ENCODE measurements at places on chromosomes 3 and 15. TPM values are rescaled to one million over a fixed set of nuclear protein-coding genes. Genes with fewer than 3 reads are reported as not detected.

The WNT7A gene
- 0.99 TPM for total RNA-seq

The SUSD5 gene
- total RNA-seq = 1.7 TPM

The ABTB1 gene
- 15.9 TPM for total RNA-seq

The SPRED1 gene
- 36.7 TPM for total RNA-seq

The FAM43A gene
- 11.0 TPM for total RNA-seq

The CTXN2 gene
- total RNA-seq = 0.25 TPM

The ATP10A gene
- 0.18 TPM for total RNA-seq

GRCh38 chr15:95059346-95059905, 828.1 kb downstream of the MCTP2 start:
- no peak overlapping the region for H3K27ac ChIP-seq
- H3K4me3 ChIP-seq = no peak overlapping the region
- no peaks in the 10 kb centered on the region for H3K27me3 ChIP-seq
- no peaks in the 10 kb centered on the region for H3K4me1 ChIP-seq

GRCh38 chr15:70867911-70868467, 14.0 kb upstream of the LARP6 start:
- H3K4me3 ChIP-seq = no peak overlapping the region
- H3K4me1 ChIP-seq = peaks cover 35% of the 10 kb centered on the region
- H3K27ac ChIP-seq = peak overlapping the region; percentile 37

GRCh38 chr15:32781781-32782180, 64.0 kb downstream of the GREM1 start:
- H3K36me3 ChIP-seq = no peaks in the 10 kb centered on the region
- H3K27ac ChIP-seq = no peak overlapping the region
- no peak for DNase-seq
- H3K27me3 ChIP-seq = peaks cover 1% of the 10 kb centered on the region

DNA sequence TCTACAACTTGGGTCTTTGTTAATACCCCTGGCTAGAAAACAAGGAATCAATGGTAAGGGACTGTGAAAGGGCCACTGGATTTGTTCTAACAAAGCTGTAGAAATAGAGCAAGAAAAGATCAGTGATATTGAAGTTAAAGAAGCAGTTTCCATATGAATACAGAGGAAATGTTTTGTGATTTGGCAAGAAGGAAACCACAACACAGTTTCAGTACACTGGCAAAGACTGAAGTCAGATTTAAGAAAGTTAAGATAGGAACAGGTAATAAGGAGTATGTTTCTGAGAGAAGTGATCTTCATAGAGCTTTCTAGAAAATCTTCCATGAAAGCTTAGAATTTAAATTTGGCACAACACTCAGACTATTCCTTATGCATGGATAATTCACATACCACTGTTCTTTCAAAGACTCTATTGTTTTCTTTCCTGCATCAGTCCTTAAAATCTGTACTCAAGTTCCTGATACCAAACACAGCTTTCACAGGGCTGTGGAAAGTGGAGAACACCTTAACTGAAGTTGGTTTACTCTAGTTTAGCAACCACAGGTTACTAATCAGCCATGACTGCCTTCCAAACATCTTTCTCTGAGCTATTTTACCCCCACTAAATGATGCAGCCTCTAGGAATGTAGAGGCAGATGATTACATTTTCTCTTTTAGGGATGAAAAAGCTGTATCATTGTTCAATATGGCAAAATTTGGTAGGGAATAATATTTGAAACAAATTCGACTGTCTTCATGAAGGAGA, 32.4 kb upstream of the ALCAM start:
- H3K27ac ChIP-seq = no peak overlapping the region
- H3K4me1 ChIP-seq = no peaks in the 10 kb centered on the region
- H3K27me3 ChIP-seq = no peaks in the 10 kb centered on the region
- H3K4me3 ChIP-seq = no peak overlapping the region
- peaks cover 3% of the 10 kb centered on the region for H3K36me3 ChIP-seq

GRCh38 chr3:100590840-100591147, 18.6 kb upstream of the ADGRG7 start:
- peaks cover 3% of the 10 kb centered on the region for H3K4me1 ChIP-seq
- H3K4me3 ChIP-seq = no peak overlapping the region
- DNase-seq = no peak
- H3K27ac ChIP-seq = no peak overlapping the region

- H3K4me3 ChIP-seq = peak overlapping the region; percentile 20
- H3K36me3 ChIP-seq = peaks cover 34% of the 10 kb centered on the region
- peaks cover 40% of the 10 kb centered on the region for H3K4me1 ChIP-seq
These were observed 54.2 kb downstream of the MEIS2 start for GRCh38 chr15:37045859-37046740.

- peaks cover 12% of the 10 kb centered on the region for H3K4me1 ChIP-seq
- H3K27me3 ChIP-seq = no peaks in the 10 kb centered on the region
- H3K4me3 ChIP-seq = no peak overlapping the region
- no peaks in the 10 kb centered on the region for H3K36me3 ChIP-seq
- DNase-seq = no peak
These were observed 154.1 kb downstream of the GREM1 start for GRCh38 chr15:32871883-32872282.

GRCh38 chr15:75149867-75150709, 51.6 kb upstream of the C15orf39 start:
- H3K4me3 ChIP-seq = no peak overlapping the region
- H3K27me3 ChIP-seq = no peaks in the 10 kb centered on the region
- DNase-seq = no peak
- peaks cover 3% of the 10 kb centered on the region for H3K36me3 ChIP-seq
- H3K27ac ChIP-seq = peak overlapping the region; percentile 36

- H3K4me3 ChIP-seq = no peak overlapping the region
- peaks cover 17% of the 10 kb centered on the region for H3K4me1 ChIP-seq
- peaks cover 99% of the 10 kb centered on the region for H3K27me3 ChIP-seq
These were observed 7.2 kb downstream of the FOXL2 start for GRCh38 chr3:138939561-138940241.

DNA sequence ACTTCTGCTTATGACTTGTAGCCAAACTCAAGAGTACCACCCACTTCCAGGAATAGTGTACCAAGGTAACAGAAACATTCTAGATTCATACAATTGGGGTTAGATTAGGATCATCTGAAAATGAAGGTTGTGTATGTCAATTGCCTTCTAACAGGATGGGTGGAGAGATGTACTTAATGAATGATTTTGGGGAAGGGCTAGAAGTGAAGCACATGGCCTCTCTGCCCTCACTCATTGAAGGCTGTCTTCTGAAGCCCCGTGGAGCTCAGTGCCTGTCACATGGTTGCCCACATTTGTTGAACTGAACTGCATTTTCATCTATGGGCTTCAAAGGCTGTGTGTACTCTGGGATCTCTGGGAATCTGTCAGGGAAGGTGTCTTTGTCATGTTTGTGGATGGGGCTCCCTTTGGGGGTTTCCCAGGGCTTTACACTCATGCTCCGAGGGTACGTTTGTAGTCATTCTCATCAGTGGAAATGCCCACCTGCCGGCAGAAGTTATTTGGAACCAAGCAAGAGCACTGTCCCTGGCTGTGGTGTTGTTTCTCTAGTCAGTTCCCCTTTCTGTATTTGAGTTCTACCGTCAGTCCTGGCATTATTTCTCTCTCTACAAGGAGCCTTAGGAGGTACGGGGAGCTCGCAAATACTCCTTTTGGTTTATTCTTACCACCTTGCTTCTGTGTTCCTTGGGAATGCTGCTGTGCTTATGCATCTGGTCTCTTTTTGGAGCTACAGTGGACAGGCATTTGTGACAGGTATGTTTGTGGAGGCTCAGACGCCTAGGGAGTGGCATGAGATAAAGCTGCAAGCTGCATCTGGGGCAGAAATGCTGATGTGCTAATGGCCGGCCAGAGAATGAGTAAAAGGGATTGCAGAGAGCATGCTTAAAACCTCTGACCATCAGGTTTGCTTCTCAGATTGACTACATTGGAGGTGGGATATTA, 22.4 kb downstream of the CD86 start:
- H3K27me3 ChIP-seq = peaks cover 4% of the 10 kb centered on the region
- H3K36me3 ChIP-seq = no peaks in the 10 kb centered on the region
- DNase-seq = no peak
- H3K27ac ChIP-seq = no peak overlapping the region
- no peak overlapping the region for H3K4me3 ChIP-seq

GRCh38 chr3:183586477-183586876, 31.0 kb upstream of the KLHL6 start:
- DNase-seq = no peak
- peaks cover 25% of the 10 kb centered on the region for H3K4me1 ChIP-seq
- no peak overlapping the region for H3K4me3 ChIP-seq
- no peak overlapping the region for H3K27ac ChIP-seq
- H3K36me3 ChIP-seq = no peaks in the 10 kb centered on the region

- no peaks in the 10 kb centered on the region for H3K27me3 ChIP-seq
- H3K27ac ChIP-seq = no peak overlapping the region
- peaks cover 26% of the 10 kb centered on the region for H3K36me3 ChIP-seq
- no peak overlapping the region for H3K4me3 ChIP-seq
- no peaks in the 10 kb centered on the region for H3K4me1 ChIP-seq
These were observed 20.3 kb downstream of the CHMP2B start for GRCh38 chr3:87247430-87247773.

DNA sequence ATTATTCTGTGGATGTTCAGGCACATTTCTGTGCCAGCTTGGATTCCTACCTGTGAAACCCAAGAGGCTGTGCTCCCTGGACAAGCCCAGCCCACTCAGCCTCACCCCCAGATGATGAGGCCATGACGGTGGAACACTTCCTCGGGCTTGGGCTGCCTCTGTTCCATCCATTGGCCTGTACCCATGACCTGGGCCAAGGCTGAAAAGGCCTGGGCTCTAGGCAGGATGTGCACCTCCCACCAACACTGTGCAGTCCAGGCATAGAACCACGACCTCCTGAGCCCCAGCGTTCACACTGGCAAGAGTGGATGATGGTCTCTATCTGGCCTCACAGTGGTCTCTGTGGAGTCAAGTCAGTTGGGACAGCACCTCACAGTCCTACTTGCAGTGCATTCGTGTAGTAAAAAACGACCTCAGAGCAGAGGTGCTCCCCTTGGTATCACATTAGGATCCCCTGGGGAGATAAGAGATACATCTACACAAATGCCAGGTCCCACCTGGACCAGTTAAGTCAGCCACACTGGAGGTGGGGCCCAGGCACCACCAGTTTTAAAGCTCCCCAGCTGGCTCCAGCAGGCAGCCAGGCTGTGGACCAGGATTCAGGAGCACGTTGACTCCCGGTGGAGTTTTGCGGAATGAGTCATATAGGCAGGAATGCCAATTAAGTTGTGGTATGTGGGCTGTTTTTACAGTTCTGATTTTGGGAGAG, 39.0 kb upstream of the IGF1R start:
- H3K4me3 ChIP-seq = no peak overlapping the region
- H3K27me3 ChIP-seq = no peaks in the 10 kb centered on the region
- no peaks in the 10 kb centered on the region for H3K36me3 ChIP-seq
- DNase-seq = no peak
- peak overlapping the region; percentile 88 for H3K27ac ChIP-seq
- peaks cover 7% of the 10 kb centered on the region for H3K4me1 ChIP-seq

DNA sequence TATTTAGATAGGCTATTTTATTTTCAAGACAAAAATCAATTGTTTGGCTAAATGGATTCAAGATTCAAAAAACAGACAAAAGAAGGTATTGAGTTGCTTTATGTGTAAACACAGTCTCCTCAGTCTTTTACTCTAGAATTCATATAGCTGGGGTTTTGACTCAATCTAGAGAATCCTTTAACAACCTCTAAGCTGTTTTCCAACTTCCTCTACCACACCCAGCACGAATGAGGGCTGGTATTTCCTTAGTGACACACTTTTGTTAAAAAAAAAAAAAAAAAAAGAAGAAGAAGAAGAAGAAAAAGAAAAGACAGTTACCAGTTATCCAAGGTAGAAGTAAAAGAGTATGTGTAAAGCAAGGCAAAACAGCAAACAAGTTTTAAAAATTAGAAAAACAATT, 732.8 kb upstream of the GOLIM4 start:
- no peak overlapping the region for H3K27ac ChIP-seq
- H3K4me1 ChIP-seq = no peaks in the 10 kb centered on the region

GRCh38 chr15:65953622-65954021, 84.3 kb downstream of the RAB11A start:
- peaks cover 11% of the 10 kb centered on the region for H3K4me1 ChIP-seq
- no peaks in the 10 kb centered on the region for H3K36me3 ChIP-seq
- DNase-seq = no peak

Data from mesothelial cell of epicardium (in vitro differentiated cells).